ENCODE measurements at places on chromosomes 13 and 19. TPM values are rescaled to one million over a fixed set of nuclear protein-coding genes. Genes with fewer than 3 reads are reported as not detected.

DNA sequence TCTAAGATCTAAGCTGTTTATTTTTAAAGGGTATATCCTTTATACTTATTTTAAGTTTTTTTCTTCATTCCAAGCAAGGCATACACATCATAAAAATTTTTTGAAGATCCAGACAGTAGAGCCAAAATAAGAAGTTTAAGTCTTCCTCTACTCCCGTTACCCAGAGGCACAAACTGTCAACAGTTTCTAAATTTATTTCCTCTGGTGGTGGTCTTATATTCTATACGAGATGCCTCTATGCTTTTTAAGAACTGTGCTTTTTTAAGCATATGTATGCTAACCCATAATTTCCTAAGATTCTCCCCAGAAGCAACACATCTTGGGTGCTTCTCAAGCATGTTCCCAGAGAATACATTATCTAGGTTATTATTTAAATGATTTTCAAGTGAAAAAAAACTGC lies 383.6 kb downstream of the COG6 start:
- no peak overlapping the region for H3K27ac ChIP-seq
- H3K27me3 ChIP-seq, result no peaks in the 10 kb centered on the region
- H3K4me1 ChIP-seq, result no peaks in the 10 kb centered on the region
- no peak overlapping the region for H3K4me3 ChIP-seq
- DNase-seq, result no peak

DNA sequence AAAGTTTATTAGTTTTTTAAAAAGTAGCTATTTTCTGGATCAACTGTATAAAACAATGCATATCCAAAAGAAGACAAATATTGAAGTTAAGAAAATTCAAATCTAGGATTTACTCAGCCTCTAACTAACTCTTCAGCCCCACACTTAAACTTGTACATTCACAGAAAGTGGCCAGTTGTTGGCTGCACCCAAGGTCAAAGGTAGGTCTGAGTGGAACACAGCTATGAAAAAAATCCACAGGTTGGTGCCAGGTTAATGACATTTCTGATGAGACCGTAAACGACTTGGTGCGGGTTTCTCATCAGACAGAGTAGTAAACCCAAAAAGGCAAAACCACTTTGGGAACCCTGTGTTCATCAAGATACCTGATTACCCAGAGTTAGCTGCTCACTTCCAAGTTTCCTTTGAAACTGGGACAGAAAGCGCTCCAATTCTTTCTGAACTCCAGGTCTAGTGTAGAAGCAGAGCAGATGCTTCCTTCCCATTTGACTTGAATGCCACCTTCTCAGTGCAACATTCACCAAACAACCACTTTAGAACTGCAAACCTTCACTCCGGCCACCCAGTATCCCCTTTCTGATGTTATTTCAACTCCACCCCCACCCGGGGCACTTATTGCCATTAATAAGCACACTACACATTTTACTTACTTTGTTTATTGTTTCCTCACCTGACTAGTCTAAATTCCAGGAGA lies 208.3 kb upstream of the STARD13 start:
- H3K27me3 ChIP-seq, result no peaks in the 10 kb centered on the region
- no peak for DNase-seq
- H3K27ac ChIP-seq, result no peak overlapping the region
- H3K4me3 ChIP-seq, result no peak overlapping the region
- no peaks in the 10 kb centered on the region for H3K36me3 ChIP-seq

DNA sequence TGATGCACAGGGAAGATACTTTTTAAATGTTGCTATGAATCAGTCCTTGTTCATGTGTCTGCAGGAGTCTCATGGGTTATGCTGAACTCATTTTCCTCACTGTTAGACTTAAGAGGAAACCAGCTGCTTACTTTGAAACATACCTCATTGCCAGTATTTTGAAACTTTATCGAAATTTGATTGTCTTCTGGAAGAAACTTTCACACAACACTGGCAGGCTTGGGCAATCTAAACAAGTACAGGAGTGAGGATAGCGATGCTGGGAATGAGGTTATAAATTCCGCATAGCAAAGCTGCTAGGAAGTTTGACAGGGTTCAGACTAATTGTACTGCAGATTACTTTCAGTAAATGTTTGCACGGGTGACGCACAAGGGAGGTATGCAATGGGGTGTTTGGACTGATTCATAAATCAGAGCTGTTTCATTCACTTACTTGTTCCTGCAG lies 245.7 kb downstream of the DNAJC15 start:
- no peak overlapping the region for H3K4me3 ChIP-seq
- no peaks in the 10 kb centered on the region for H3K36me3 ChIP-seq
- H3K27ac ChIP-seq, result peak overlapping the region; percentile 60
- no peaks in the 10 kb centered on the region for H3K27me3 ChIP-seq
- DNase-seq, result peak; percentile 93

The ZNF772 gene
- 1.4 TPM for total RNA-seq

GRCh38 chr19:33740811-33741396 lies 55.8 kb upstream of the KCTD15 start:
- H3K36me3 ChIP-seq, result no peaks in the 10 kb centered on the region
- H3K4me3 ChIP-seq, result no peak overlapping the region
- no peak for DNase-seq
- no peaks in the 10 kb centered on the region for H3K27me3 ChIP-seq
- H3K27ac ChIP-seq, result no peak overlapping the region
- H3K4me1 ChIP-seq, result no peaks in the 10 kb centered on the region

DNA sequence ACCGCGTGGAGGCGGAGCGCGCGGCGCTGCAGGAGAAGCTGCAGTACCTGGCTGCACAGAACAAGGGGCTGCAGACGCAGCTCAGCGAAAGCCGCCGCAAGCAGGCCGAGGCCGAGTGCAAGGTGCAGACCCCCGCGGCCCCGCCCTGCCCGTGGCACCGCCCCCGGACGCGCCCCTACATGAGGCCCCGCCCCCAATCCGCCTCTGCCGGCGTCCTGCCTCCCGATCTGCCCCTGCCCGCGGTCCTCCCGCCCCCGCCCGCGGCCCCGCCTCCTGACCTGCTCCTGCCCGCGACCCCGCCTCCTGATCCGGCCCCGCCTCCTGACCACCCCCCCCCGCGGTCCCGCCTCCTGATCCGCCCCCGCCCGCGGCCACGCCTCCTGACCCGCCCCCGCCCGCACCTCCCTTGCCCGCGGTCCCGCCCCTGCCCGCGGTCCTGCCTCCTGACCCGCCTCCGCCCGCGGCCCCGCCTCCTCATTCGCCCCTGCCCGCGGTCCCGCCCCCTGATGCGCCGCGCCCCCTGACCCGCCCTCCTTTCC lies 11.7 kb downstream of the PRR36 start:
- H3K27ac ChIP-seq, result no peak overlapping the region
- no peaks in the 10 kb centered on the region for H3K36me3 ChIP-seq
- peaks cover 96% of the 10 kb centered on the region for H3K27me3 ChIP-seq
- H3K4me3 ChIP-seq, result peak overlapping the region; percentile 23
- DNase-seq, result peak; percentile 57

All from stomach (tissue), 19 donors.